ENCODE measurements at places on chromosomes 1 and 21. TPM values are rescaled to one million over a fixed set of nuclear protein-coding genes. Genes with fewer than 3 reads are reported as not detected.

DYNLT4 gene
- not detected for total RNA-seq

ACOT11 gene
- 1.9 TPM for total RNA-seq

CENPS gene
- 40.8 TPM for total RNA-seq

FLG2 gene
- not detected for total RNA-seq

RNU1-4 gene
- total RNA-seq = 1,290 TPM

DNA sequence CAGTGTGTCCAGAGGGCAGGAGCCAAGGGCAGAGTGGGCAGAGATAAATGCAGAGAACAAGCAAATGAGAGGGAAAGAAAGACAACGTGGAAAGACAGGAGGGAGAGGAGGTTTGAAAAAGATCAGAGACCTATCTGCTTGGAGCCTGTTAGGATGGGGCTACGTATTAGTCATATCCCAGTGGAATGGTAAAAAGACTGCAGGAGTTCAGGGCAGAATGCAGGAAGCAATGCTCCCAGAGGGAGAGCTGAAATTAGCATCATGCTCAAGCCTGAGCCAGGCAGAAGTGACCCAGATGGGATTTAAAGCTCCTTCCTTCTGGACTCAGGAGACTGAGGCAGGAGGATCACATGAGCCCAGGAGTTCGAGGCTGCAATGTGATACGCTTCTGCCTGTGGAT, 261.3 kb upstream of the CHRM3 start:
- DNase-seq = no peak

DNA sequence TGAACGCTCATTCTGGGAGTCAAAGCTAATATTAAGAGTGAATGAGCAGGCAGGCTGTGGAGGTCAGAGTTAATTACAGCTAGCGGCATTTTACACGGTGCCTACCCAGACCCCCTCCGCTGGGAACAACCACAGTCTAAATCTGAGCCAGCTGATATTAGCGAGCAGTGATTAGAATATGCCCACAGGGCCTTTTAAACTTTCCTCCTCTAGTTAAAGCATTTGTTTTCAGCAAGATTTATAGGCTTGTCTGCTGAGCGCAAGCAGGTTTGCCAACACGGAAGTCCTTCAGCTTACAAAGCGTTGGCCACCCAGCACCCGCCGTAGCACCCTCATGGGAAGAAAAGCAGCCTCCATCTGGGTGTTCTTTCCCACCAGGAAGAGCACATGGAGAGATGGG, 72.1 kb downstream of the LMX1A start:
- no peak for DNase-seq

DNA sequence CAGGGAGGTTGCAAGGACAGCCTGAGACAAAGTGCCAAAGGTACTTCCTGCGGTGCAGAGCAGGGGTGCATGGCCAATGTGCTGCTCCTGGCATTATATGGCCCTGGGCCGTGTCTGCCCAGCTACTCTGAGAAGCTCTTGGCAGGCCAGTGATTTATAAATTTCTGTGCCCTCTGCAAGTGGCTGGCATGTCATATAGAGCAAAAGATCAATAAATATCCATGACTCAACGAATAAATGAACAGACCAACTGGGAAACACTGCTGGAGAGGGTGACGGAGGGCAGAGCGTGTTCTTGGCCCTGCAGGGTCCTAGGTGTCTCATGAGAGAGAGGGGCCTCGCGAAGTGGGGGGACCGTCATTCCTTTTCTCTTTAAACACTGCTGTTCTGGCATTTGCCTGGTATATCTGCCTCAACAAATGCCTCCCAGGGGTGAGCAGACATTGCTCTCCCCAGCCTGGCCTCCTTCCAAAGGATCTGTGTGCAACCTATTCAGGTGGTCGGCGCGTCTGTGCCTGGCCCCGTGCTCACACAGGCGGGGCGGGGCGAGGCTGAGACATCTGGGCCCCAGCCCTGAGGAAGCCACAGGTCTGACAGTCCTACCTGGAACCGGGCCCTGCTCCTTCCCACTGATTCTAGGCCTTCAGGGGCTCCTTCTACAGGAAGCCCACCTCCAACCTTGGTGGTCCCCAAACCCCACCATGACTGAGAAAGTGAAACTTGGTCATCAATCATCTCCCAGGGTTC, 82.3 kb downstream of the MRPL37 start:
- no peak for DNase-seq

- DNase-seq = no peak
Observed at GRCh38 chr21:43609501-43610340, 49.6 kb downstream of the HSF2BP start.

DNA sequence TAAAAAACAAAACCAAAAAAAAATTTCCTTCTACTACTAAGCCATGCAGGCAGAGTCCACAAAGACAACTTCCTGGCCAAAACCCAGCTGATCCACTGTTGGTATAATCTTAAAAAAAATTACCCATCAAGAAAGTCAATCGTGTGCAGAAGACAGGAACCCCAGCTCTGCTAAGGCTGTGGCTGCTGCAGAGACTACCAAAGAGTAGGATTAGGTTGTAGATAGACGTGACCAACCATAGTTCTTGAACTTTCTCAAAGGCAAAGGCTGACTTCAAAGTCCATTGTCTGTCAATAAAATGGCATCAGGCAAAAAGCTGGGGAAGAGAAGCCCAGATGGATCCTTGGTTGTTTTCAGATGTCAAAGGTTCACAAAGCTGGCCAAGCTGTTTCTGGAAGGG, 3.4 kb downstream of the PSMB4 start:
- no peak for DNase-seq

GRCh38 chr1:25439287-25439686, 8.6 kb downstream of the MACO1 start:
- DNase-seq = no peak

DNA sequence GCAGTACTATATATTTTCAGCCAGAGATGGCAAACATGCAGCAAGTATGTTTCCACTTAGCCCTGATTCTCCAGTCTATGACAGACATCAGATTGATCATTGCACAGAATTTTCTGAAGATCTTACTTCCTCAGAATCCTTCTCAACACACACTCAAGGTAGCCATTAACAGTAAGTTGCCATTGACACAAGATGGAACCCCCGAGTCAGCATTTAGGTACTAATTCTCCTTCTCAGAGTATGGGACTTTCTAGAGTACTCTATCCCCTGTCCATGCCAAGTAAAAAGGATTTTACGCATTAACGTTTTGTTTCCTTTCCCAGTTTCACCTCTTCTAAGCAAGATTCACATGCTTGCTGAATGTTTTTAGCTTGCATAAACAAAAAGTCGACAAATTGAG, 63.5 kb downstream of the SGIP1 start:
- no peak for DNase-seq

- no peak for DNase-seq
Observed at GRCh38 chr1:22290611-22291010, 147.7 kb upstream of the WNT4 start.

DNA sequence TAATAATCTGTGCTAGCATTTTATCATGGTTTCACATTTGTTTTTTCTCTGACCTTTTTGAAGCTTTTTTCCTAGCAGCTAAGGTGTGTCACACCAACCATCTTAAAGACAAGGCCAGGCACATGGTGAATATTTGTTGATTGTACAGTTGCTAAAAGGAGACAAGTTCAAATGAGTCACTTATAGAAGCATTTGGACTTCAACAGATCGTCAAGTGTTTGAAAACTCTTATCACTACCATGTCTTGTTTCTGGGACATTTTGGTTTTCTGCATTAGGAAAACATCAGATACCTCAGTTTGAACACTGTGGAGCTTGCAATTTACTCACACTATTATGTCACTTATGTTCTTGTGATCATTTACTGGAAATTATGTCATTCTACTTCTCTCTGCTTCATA, 407.3 kb downstream of the USP25 start:
- DNase-seq = no peak

GRCh38 chr1:106876384-106876783, 180.1 kb upstream of the PRMT6 start:
- no peak for DNase-seq

Measured in Panc1 (cell line).